Stimulated activated CD8-positive, alpha-beta memory T cell treated with anti-CD3 and anti-CD28 coated beads, Interleukin-15, amount 100 ng/mL, for 24 hours (primary cell): ENCODE measurements at places on chromosomes 2 and 18.

DNA sequence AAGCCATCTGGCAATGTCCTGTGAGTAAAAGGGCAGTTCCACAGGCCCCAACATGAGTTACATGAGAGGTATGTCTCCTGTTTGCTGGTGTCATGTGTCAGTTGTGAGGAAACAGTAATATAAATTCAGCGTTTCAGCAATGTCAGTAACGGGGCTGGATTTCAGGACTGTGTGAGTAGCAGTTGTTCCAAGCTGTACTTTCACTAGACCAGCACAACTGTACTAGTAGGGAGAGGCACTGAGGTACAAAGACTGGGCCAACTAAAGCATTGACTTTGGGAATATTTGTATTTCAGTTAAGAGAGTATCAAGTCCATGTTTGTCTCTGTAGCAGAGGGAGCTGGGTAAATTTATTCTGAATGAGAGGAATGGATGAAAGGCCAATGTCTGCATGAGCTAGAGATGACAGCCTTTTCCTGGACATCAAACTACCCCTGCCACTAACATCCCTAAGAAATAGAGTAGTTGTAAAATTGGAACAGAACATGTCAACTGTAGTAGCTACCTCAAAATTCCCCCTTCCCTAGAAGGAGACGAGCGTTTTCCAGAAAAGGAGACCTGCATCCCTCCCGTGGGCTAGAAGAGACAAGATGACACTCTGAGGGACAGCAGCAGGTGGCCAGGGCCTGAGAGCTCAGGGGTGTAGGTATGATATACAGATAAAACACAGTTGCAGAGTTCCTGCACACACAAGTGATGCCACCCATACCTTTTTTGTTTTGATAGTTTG, 24.4 kb downstream of the EIF4E2 start:
- DNase-seq: no peak

- no peak for DNase-seq
These were observed 27.4 kb downstream of the HPCAL1 start for GRCh38 chr2:10329880-10330699.

GRCh38 chr2:5868931-5869330, 176.7 kb downstream of the SOX11 start:
- no peak for DNase-seq

DNA sequence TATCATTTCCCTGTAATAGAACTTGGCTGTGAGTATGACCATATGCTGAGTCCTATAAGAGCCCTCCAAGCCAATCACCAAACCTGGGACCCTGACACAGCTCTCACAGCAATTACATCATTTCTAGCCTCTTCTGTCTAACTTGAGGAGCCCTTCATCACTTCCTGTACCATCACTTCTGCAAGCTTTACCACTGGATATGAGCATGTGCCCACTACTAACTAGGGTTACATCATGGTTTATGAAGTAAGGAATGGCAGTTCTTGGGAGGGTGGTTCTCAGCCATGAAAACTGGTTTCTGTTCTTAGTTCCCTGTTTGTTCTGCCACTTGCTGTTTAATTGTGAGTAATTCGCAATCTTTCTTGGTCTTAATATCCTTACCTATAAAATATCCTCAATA, 31.0 kb upstream of the EPB41L3 start:
- DNase-seq: no peak

DNA sequence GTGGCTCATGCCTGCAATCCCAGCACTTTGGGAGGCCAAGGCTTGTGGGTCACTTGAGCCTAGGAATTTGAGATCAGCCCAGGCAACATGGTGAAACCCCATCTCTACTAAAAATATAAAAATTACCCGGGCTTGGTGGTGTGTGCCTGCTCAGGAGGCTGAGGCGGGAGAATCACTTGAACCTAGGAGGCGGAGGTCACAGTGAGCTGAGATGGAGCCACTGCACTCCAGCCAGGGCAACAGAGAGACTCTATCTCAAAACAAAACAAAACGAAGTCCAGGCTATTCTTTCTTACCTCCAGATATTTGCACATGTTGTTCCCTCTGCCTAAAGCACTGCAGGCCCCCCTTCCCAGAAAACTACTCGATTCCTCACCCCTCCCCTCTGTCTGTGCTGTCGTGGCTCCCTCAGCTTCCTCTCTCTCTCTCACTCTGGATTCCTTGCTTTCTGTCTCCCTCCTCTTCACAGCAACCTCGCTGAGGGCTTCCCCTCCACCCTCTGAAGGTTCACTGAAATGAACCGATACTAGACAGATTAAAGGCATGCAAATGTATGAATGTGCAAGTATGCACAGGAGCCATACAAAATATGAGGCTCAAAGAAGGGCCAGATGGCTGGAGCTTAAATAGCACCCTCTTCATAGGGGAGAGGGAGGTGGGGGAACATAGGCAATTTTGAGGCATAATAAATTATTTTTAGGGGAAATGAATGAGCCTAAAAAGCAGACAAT, 18.5 kb downstream of the TMEM177 start:
- no peak for DNase-seq

DNA sequence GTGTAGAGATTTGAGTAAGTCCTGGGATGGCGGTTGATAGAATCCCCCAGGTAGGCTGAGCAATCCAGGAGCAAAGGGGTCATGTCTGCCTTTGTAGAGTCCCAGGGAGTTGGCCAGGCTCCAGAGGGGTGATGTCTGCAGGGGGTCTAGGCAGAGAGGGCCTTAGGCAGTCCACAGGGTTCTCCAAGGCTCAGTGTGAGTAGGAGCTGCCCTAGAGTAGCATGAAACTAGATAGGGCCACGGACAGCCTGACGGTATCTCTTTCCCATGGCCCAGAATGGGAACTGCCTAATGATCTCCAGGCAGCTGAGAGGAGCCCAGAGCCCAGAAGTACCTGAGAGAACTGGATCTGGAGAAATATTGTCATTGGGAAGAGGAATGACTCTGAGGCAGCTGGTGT, 9.0 kb upstream of the FAM136A start:
- no peak for DNase-seq

DNA sequence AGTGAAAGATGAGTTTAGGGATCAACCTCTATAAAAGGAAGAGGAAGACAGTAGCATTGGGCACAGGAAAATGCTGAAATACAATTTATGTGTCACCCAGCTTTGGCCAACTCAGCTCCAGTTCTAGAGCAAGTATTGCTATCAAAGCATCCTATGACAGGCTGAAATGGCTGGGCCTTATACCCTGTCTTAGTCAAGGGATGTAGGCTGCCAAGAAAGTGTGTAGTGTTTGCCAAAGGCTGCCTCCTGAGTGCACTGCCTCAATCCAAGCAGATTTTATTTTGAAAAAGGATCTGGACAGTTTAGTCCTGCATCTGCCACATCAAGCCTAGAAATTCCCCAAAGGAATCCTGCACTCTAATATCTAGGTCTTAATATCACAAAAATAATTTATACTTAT, 359.9 kb upstream of the ZC3H15 start:
- no peak for DNase-seq

GRCh38 chr2:10658914-10659257, 30.9 kb downstream of the NOL10 start:
- no peak for DNase-seq

DNA sequence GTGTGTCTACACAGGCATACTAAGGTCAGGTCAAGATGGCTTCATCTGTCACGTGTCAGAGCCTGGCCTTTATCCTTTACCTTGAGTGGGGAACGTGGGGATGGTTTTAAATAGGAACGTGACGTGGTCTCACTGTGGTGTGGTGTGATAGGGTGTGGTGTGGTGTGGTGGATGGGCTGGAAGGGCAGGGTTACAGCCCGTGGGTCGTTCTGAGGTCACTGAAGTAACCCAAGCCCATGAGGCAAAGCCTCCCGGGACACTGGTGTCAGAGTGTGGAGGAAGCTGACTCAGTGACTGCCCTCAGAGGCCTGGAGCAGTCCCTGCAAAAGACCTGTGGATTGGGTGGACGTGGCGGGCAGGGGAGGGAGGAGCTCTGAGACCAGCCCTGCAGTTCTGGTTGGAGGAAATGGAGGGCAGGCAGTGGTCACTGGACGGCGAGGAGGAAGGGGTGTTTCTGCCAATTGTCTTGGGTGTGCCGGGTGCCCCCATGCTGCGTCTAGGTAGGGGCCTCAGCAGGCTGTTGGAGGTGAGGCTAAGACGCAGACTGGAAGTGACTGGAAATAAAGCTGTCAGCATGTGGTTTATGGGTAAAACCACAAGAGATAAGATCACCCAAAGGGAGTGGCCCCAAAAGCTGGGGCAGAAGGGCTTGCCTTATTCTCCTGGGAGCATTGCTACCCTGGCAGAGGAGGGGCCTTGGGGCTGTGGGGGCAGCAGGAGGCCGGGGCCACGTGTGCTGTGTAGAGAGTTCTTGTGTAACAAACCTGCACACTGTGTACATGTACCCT, 84.8 kb downstream of the SH3RF3 start:
- DNase-seq: peak; percentile 6

- no peak for DNase-seq
These were observed 33.9 kb upstream of the EVA1A start for GRCh38 chr2:75594596-75594995.

GRCh38 chr2:83578405-83578804, 880.7 kb downstream of the SUCLG1 start:
- no peak for DNase-seq

GRCh38 chr2:97653473-97653872, 7.6 kb downstream of the COX5B start:
- no peak for DNase-seq

DNA sequence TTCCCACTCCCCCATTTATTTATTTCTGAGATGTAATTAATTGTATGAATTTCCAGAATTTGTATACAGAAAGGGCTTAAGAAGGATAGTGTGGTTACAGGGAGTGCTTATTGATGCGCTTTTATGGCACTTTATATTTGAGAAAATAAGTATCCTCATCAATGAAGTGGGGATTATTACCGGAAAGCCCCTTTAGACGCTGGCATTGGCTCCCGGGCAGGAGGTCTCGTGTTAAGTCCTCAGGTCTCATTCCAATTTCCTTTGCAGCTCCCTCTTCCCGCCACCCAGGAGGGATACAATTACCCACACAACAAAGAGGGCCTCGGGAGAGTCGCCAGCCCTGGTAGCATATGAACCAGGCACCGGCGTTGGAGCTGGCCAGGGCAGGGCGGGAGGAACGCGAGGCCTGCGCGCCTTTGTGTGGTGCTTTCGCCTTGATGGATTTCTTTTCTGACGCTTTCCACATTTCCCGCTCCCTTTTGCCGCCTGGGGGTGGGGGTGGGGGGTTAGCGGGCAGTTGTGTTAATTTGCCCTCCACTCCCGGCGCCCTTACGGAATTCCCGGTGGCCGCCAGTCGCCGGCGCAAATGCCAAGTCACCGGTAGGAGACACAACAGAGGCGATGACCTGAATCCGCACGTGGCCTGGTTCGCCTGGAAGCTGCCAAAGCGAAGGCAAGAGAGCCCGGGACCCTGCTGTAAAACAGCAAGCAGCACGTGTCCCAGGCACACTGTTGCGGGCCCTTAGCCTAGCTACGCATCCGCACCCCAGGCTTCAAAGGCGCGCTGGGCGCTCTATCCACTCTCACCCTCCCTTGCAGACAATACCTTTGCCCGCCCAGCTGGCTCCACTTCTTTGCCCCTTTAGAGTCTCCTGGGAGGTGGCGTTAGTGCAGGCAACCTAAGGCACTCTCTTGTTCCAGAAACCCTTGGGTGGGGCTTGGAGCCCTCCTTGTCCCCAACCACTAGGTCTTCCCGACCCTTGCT, 3.3 kb downstream of the GAD1 start:
- no peak for DNase-seq

DNA sequence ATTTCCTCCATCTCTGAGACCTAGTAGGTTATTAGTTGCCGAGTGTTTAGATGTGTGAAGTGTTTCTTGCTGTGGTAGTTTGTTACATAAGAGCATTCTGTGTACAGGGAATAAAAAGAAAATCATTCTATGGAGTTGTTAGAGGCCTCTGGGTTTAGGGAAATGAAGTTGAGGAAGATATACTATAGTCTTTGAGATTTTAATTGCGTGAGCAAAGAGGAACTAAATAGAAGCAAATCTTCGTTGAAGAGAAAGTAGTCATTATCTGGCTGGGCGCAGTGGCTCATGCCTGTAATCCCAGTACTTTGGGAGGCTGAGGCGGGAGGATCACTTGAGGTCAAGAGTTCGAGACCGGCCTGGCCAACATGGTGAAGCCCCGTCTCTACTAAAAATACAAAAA, 19.0 kb downstream of the USP39 start:
- DNase-seq: no peak
